ENCODE measurements at places on chromosomes 12 and 14.

- DNase-seq: no peak
Observed at GRCh38 chr12:132554845-132555630, 55.3 kb downstream of the LRCOL1 start.

- DNase-seq: no peak
Observed at GRCh38 chr12:83793616-83794015, 1106.9 kb downstream of the TMTC2 start.

DNA sequence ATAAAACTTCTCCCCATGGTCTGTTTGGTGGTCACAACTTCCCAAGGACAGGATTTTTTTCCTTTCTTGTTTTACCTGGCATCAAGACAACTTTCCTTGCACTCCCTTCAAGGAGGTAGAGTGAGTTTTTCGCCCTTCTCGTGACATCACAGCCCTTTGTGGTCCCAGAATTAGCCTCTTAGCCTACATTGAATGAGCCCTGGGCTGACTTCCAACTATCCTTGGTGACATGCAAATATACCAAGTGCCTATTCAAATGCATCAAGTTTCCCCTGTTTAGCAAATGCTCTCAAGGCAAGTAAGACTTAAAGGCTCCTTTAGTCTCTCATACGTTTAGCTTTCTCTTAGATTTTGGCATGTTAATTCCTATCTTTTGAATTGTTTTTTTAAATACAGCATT lies 36.6 kb downstream of the TC2N start:
- DNase-seq: no peak

GRCh38 chr12:94204499-94205247 lies 56.3 kb downstream of the PLXNC1 start:
- DNase-seq: no peak

DNA sequence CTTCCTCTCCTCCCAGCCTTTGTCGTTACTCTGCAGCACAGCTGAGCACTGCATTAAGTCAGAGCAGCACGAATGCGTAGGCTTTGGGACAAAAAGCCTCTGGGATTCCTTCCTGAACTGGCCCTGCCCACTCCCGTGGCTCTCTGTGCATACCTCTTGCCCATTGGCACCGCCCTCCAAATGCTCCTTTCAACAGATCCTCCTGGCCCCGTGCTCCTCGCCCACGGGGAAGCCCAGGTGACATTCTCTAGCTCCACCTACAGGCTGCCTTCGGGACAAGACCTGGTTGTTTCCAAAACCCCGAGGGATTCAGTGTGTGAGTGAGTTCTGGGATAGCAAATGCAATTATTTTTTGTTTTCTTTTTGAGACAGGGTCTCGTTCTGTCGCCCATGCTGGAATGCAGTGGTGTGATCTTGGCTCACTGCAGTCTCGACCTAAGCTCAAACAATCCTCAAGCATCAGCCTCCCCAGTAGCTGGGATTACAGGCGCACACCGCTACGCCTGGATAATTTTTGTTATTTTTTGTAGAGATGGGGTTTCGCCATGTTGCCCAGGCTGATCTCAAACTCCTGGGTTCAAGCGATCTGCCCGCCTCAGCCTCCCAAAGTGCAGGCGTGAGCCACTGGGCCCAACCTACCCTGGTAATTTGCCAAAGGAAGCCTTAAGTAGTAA lies 17.9 kb upstream of the TDRD9 start:
- DNase-seq: peak; percentile 82

- DNase-seq: no peak
Observed at GRCh38 chr12:78321696-78322095, 491.0 kb downstream of the NAV3 start.

GRCh38 chr12:131990980-131991305 lies 41.2 kb downstream of the EP400 start:
- no peak for DNase-seq

- DNase-seq: no peak
Observed at GRCh38 chr14:54462048-54462447, 20.9 kb upstream of the CNIH1 start.

DNA sequence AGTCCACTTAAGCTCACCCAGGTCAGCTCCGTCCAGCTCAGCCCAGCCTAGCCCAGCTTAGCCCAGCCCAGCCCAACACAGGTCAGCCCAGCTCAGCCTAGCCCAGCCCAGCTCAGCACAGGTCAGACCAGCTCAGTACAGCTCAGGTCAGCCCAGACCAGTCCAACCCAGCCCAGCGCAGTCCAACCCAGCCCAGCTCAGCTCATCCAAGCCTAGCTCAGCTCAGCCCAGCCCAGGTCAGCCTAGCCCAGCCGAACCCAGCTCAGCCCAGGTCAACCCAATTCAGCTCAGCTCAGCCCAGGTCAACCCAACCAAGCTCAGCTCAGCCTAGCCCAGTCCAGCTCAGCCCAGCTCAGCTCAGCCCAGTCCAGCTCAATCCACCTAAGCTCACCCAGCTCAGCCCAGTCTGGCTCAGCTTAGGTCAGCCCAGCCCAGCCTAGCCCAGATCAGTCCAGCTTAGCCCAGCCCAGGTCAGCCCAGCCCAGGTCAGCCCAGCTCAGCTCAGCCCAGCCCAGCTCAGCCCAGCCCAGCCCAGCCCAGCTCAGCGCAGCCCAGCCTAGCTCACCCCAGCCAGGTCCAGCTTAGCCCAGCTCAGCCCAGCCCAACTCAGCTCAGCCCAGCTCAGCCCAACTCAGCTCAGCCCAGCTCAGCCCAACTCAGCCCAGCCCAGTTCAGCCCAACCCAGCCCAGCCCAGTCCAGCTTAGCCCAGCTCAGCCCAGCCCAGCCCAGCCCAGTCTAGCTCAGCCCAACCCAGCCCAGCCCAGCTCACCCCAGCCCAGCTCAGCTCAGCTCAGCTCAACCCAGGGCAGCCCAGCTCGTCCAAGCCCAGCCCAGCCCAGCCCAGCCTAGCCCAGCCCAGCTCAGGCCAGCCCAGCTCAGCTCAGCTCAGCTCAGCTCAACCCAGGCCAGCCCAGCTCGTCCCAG lies 184.0 kb downstream of the TMEM121 start:
- DNase-seq: no peak

- DNase-seq: no peak
Observed at GRCh38 chr12:51216642-51217041, 1.2 kb downstream of the POU6F1 start.

DNA sequence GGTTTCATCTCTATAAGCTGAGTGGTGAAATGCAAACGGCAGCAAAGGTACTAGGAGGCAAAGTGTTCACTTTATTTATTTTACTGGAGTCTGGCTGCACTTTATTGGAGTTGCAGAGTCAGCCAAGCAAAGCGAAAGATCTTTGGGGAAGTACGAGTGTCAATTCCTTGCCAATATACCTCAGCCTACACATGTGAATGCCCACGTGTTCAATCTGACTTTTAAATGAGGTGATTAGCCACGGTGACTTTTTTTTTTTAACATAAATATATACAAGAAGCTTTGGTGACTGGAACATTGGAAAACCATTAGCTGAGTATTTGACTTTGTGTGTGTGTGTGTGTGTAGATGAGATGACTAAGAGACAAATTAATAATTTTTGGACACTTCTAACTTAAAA lies 178.8 kb downstream of the NTS start:
- DNase-seq: no peak

DNA sequence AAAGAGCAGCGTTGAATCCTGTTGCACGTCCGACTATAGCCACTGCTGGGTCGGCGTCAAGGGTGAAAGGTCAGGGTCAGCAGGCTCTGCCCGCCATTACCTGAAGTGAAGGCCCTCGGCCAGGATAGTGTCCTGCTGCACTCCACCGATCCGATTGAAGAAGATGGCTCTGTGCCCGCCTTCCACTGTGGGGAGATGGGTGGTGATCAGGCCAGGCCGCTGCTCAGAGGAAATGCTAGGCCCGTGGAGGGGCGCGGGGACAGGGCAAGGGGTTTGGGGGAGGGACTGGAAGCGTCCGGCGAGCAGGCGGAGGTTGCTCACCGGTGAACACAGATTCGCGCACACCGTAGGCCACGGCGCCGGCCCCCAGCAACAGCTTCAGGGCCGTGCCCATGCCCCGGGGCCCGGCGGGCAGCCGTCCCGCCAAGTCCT lies 352 bp downstream of the PHB2 start:
- DNase-seq: no peak

DNA sequence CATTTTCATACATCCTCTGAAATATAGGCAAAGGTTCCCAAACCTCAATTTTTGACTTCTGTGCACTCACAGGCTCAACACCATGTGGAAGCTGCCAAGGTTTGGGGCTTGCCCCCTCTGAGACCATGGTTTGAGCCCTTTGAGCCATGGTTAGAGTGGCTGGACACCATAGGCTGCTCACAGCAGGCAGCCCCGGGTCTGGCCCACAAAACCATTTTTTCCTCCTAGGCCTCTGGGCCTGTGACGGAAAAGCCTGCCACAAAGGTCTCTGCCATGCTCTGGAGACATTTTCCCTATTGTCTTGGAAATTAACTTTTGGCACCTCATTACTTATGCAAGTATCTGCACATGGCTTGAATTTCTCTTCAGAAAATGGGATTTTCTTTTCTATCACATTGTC lies 1113.2 kb upstream of the ATXN7L3B start:
- DNase-seq: no peak

GRCh38 chr12:20011200-20011599 lies 357.1 kb upstream of the PDE3A start:
- DNase-seq: no peak

Measured in keratinocyte (primary cell).